ENCODE measurements at places on chromosomes 3 and 15.

DNA sequence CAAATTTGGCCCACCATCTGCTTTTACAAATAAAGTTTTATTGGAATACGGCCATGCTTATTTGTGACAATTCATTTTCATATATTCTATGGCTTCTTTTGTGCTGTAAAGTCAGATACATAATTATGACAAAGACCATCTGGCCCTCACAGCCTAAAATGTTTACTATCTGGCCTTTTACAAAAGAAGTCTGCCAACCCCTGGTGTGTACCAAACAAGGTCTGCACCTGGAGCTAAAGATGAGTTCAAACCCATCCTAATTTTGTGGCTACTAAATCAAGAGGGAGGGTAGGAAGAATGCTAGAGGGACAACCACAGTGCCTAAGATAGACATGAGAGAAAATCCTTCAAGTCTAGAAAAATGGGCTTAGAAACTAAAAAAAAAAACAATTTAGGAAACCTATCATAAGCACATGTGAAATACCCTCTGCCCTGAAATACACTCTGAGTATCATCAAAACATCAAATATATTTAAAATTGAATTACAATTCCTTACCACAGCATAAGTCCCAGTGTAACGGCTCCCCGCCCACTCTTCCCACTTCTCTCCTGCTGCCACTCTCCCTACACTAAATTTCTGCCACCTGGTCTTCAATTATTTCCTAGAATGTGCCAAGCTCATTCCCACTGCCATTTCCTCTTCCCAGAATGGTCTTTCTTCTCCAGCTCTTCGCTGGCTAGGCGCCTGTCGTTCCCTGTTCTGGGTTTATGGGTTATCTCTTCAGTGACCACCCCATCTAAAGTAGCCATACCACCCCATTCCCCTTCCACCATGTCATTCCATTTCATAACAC is 950.7 kb upstream of the CFAP20DC start:
- no peak for DNase-seq

- DNase-seq, result no peak
These were observed 2.5 kb downstream of the TCTA start for GRCh38 chr3:49414753-49415152.

GRCh38 chr3:113771993-113772392 is 25.2 kb downstream of the ATP6V1A start:
- no peak for DNase-seq

- no peak for DNase-seq
These were observed 95.1 kb downstream of the FOXP1 start for GRCh38 chr3:71488391-71488809.

GRCh38 chr3:171108066-171108465 is 81.5 kb upstream of the SLC2A2 start:
- DNase-seq, result no peak

- DNase-seq, result no peak
These were observed 8.5 kb downstream of the SNRPA1 start for GRCh38 chr15:101286471-101287114.

DNA sequence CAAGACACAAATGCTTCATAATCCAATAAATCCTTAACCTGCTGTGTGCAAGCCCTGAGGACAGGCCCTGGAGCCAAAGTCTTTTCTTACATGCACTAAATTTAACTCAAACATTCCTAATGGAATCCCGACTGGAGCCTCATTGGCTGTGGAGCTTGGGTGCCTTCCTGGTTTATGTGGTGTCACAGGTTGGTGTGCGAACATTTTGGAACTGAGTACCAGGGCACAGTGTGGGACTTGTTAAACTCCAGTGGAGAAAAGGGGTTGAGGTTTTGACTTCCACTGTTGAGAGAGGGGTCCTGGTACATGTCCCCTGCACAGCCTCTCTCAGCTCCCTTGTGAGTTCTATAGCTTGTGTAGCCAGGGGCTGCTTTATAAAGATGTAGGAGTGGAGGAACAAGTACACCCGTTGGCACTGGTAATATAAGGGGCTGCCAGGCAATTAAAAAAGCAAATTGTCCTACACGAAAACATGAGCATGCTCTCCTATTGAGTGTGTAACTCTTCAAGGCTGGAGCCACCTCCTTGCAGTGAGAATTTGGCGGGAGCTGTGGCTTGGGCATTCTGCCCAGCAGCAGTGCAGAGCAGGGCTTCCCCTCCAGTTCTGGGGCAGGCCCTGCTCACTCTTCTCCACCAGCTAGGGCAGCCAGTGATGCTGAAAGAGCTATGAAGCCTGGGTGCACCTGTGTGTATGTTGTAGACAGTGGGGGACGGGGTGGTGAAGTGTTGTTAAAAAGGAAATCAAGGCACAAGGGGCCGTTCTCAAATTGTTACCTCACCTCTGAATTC is 218.1 kb downstream of the CLSTN2 start:
- DNase-seq, result no peak

DNA sequence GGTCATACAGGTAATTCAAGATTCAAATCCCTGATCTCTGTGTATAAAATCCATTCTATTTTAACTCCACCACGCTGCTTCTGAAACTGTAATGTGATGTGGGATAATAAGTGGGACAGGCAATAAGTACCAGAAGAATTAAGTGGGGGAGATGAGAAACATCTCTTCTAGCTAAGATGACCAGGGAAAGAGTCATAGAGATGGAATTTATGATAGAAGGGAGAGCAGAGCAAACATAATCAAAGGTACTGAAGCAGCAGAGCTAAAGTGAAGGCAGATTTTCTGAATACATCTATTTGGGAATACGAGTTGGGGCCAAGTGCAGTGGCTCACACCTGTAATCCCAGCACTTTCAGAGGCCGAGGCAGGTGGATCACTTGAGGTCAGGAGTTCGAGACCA is 4.9 kb downstream of the MRPL47 start:
- no peak for DNase-seq

- DNase-seq, result no peak
These were observed 401.4 kb downstream of the TBL1XR1 start for GRCh38 chr3:176795891-176796290.

DNA sequence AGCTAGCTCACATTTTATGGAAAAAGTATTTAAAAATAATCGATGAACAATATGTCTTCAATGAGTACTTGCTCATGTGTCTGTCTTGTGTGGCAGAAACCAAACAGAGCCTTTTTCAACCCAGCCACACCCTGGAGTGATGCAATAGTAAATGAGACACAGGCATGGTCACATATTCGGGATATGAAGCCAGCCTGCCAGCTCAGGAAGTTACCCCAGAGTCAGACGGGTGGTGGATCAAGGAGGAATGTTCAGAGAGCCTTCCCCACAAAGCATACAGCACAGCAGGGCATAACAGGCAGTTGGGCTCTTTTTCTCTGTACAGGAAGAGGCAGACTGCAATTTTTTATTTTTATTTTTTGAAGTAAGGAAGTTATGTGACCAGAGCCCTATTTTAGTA is 27.3 kb downstream of the LARP6 start:
- no peak for DNase-seq

- DNase-seq, result no peak
These were observed 51.5 kb upstream of the CCNB2 start for GRCh38 chr15:59053482-59053881.

DNA sequence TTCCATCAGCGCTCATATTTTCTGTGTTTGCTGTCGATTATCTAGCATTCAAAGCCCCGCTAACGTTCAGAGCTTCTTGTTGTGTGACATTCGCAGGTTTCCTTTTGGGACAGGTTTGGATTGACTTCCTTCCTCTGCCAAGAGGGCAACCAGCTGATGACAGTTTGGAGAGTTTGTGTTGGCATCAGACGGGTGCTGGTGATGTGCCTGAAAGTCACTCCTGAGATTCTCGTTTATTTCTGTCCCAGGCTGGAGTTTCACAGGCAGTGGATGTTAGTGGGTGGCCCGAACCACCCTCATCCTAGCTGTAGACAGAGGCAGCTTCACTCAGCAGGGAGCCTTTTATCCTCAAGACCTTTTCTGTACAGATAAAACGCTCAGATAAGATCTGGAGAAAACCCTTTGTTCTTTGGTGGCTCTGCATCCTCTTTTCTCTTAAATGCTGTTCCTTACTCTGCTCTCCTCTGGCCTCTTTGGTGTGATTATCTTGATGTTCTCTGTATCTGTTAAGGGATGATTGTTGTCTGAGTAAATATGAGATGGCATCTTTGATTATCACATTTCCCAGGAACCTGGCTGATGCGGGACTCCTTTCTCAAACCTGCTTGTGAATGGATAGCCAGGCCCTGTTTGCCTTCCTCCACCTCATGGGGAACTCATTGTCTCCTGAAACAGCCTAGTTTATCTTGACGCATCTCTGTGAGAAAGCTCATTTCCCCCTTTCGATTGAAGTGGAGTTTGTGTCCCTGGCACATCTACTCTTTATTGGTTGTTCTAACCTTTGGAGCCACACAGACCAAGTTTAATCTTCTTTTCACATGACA is 35.9 kb downstream of the CGNL1 start:
- no peak for DNase-seq

GRCh38 chr3:80215191-80215590 is 447.4 kb upstream of the ROBO1 start:
- no peak for DNase-seq

- no peak for DNase-seq
These were observed 107.9 kb downstream of the P3H2 start for GRCh38 chr3:190012784-190013183.

DNA sequence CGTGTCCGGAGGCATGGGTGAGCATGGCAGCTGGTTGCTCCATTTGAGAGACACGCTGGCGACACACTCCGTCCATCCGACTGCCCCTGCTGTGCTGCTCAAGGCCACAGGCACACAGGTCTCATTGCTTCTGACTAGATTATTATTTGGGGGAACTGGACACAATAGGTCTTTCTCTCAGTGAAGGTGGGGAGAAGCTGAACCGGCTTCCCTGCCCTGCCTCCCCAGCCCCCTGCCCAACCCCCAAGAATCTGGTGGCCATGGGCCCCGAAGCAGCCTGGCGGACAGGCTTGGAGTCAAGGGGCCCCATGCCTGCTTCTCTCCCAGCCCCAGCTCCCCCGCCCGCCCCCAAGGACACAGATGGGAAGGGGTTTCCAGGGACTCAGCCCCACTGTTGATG is 49.5 kb downstream of the PGPEP1L start:
- no peak for DNase-seq

DNA sequence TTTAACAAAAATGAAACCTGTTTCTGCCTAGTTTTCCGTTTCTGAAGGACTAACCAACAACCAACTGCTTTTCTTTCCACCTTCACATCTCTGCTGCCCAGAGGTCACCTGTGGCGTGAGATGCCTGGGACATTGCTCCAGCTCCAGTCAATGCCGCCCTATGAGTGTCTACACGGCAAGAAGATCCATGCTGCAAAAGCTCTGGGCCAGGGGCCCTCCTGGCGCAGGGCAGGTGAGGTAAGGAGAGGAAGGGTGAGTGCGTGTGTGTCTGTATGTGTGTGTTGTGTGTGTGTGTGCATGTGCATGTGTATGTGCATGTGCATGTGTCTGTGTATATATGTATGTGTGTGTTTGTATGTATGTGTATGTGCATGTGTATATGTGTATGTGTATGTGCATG is 131.4 kb downstream of the NSMCE3 start:
- no peak for DNase-seq

GRCh38 chr3:294581-294980 is 98.0 kb downstream of the CHL1 start:
- no peak for DNase-seq

DNA sequence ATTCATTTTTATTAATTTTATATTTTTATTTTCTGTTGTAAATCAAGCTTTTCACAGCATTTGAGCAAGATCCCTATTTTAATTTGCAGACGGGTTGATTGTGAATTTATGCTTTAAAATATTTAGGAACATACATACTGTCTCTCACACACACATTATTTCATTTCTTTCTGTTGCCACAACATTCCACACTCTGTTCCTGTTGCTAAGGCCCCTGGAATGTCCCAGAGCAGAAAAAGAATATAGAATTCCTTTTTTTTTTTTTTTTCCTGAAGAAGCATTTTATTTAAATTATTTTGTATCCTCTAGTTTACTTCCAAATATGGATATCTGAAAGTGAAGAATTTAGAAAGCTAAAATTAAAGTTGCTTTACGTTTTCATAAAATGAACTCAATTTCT is 36.8 kb upstream of the SCAANT1 start:
- DNase-seq, result no peak

GRCh38 chr15:52710050-52710707 is 31.0 kb upstream of the ATOSA start:
- no peak for DNase-seq

- no peak for DNase-seq
These were observed 440 bp downstream of the DCBLD2 start for GRCh38 chr3:98901119-98901391.

DNA sequence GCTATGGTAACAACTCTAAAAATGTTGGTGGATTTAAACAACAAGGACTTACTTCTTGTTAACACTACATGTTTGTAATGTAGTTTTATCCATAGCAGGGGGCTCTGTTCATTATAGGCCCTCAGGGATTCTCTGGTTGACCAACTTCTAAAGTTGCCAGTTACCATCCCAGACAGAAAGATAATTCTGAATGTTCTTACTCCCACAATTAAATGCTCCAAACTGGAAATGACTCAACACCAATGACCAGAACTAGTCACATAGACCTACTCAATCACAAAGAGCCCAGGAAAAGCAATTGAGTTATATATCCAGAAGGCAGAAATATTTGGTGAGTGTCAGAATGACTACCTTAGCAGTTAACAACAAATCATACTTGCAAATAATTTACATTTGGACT is 199.3 kb upstream of the UMPS start:
- no peak for DNase-seq

DNA sequence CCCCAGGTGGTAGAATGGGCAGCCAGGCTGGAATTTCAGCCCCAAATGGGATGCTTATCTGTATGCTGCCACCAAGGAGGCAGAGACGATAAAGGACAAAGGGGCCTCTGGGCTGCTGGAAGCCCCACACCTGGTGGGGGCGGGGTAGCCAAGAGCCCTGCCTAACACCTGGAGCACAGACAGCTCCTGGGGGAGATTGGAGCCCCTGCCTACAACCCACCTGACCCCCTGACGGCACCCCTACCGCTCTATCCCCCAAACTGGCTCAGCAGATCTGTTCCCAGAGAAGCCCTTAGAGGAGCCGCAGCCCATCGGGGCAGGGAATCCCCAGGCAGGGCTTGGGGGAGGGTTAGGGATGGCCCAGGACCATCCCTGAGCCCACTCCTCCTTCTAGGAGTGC is 15.8 kb upstream of the SEMA3F start:
- no peak for DNase-seq

GRCh38 chr15:68335251-68335650 is 57.7 kb downstream of the FEM1B start:
- DNase-seq, result no peak

- no peak for DNase-seq
These were observed 147.6 kb downstream of the DNAJB8 start for GRCh38 chr3:128319107-128319506.

- no peak for DNase-seq
These were observed 98.9 kb upstream of the PIAS1 start for GRCh38 chr15:67955252-67955651.

GRCh38 chr3:37773471-37773870 is 88.2 kb upstream of the CTDSPL start:
- no peak for DNase-seq

All from T-helper 9 cell (primary cell).